ENCODE measurements at places on chromosomes 2 and 18.
A peak's percentile ranks its signal among the peaks of the same experiment; 100 is the strongest.

- no peak for DNase-seq
Measured at GRCh38 chr18:56576826-56577573, 61.4 kb downstream of the TXNL1 start.

- DNase-seq: no peak
Measured at GRCh38 chr18:27094621-27095020, 90.5 kb downstream of the CHST9 start.

GRCh38 chr18:76459687-76460350, 35.2 kb downstream of the ZNF516 start:
- DNase-seq: no peak

- DNase-seq: no peak
Measured at GRCh38 chr2:100844514-100844913, 24.6 kb downstream of the NPAS2 start.

DNA sequence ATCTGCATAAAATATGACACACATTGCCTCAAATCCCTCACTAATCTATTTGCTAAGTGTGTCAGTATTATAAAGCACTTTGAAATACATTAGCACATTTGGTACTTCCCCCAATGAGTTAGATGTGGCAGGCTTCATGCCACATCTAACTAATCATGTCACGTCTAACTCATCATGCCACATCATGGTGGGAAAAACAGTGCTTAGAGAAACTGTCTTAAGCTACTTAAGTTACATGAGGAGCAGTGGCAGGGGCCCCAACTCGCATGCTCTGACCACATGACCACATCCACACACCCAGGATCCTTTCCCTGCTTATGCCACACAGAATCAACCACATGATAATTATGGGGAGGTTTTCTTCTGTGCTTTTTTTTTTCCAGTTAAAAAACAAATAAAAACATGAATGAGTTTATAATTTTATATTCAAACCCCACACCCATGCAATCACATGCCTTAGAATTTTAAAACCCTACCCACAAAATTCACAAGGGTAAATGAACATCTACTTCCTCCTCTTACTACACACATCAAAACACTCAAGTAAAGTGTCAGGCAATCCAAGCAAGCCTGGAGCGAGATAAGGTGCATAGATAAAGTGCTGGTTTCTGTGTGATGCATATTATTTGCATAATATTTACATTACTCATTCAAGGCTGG, 1.6 kb downstream of the ABCA12 start:
- DNase-seq: peak; percentile 22

- no peak for DNase-seq
Measured at GRCh38 chr2:131063501-131064283, 29.6 kb downstream of the FAM168B start.

GRCh38 chr2:124258140-124258880, 233.2 kb downstream of the CNTNAP5 start:
- DNase-seq: no peak

DNA sequence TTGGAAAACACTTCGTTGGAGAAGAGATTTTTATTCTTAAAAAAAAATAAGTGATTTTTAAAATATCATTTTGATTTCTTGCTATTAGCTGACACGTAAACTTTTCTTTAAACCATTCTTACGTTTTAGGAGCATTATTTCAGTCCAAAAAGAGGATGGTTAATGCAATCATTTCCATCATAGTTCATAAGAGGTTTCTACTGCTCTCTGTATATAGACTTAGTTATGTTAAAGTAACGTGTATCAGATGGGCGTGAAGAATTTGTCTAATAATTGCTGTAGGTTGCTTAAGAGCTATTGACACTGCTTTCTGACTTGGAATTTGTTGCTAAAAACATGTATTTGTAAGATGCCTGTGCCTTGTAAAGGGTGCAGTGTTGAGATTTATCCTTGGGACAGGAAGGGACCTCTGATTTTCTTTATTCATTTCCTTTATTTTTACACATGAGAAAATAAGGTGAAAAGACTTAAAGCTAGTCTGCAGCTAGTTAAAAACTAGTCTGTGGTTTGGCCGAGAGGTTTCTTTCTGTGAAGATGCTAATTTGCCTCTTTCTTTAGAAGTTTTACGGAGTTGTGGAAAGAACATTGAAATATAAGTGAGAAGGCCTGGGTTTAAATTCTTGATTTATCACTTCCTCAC, 2.9 kb downstream of the ANKRD12 start:
- no peak for DNase-seq

DNA sequence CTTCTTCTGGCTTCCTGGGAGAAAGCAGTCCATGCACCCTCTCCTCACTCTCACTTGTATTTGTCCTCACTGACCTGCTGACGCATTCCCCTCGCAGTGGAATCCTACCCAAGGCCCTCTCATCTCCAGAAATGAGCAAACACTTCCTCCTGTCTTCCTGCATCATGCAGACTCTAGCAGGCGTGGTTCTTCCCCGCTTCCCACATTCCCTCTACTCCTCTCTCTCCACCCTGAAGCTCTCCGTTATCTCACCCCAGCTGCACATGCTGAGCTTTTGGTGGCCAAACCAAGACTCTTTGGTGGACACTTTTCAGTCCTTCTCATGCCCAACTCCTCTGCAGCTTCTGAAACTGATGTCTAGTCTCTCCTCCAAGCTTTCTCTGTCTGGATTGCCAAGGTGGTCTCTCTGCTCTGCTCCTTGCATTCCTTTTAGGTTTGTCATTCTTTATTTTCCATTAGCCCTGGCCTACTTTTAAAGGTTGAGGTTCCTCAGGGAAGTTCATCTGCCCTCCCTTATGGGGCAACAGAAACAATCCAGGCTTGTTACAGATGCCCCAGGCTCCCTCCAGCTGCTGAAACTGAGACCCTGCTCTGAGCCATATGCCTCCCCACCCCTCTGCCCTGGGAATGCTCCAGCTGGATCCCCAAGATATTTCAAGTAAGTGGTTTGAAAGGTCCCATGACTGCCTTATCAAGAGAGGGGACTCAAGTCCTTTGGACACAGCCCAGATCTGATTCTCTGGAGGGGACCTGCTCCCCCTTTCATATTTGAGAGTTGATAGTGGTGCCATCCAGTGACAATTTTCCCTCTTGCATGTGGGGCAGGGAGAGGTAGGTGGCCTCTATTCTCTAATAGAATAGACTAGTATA, 835 bp upstream of the IL18RAP start:
- no peak for DNase-seq

DNA sequence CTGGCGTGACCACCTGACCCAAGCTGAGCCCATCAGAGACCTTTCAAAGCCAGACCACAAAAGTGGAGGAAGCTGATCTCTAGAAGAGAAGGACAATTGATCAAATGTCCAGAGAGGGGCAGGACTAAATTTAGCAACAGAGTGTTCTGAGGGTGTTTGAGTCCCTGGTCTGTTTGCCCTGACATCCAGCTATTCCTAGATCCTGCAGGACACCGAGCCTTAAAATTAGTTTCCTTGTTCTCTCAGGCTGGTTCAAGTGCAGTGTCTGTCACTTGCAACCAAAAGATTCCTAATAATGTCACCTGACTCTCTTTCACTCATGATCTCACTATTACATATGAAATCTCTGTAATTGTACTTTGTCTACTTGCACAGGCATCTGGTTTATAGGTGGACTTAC, 33.0 kb upstream of the NPAS2 start:
- no peak for DNase-seq

Data from stimulated activated CD4-positive, alpha-beta T cell treated with anti-CD3 and anti-CD28 coated beads, Interleukin-1b, Interleukin-23, amount 100 ng/mL, for 48 hours (primary cell).